H7 (cell line): ENCODE measurements at places on chromosomes 4 and X. TPM values are rescaled to one million over a fixed set of nuclear protein-coding genes. Genes with fewer than 3 reads are reported as not detected.

Gene TMPRSS11A
- 0.21 TPM in 1 of 2 replicates, not detected in the other for total RNA-seq

Gene SERPINA7
- not detected in 2 replicates for total RNA-seq

Gene IL15
- total RNA-seq, result 1.4 and 1.7 TPM in 2 replicates

Gene HTN1
- not detected in 2 replicates for total RNA-seq

Gene ZNF330
- 41.3 and 60.6 TPM in 2 replicates for total RNA-seq
